Mesothelial cell of epicardium (in vitro differentiated cells): ENCODE measurements at places on chromosomes 4 and X. TPM values are rescaled to one million over a fixed set of nuclear protein-coding genes. Genes with fewer than 3 reads are reported as not detected.
A peak's percentile ranks its signal among the peaks of the same experiment; 100 is the strongest.

- DNase-seq, result peak; percentile 73
Observed at GRCh38 chr4:7719354-7720174, 220.1 kb downstream of the AFAP1 start.

APLN gene
- total RNA-seq, result 0.29 to 0.54 TPM (median 0.33 TPM) in 3 replicates

- DNase-seq, result no peak
Observed at GRCh38 chr4:133920236-133920635, 281.4 kb downstream of the PABPC4L start.

HTN3 gene
- total RNA-seq, result not detected in 3 replicates

DNA sequence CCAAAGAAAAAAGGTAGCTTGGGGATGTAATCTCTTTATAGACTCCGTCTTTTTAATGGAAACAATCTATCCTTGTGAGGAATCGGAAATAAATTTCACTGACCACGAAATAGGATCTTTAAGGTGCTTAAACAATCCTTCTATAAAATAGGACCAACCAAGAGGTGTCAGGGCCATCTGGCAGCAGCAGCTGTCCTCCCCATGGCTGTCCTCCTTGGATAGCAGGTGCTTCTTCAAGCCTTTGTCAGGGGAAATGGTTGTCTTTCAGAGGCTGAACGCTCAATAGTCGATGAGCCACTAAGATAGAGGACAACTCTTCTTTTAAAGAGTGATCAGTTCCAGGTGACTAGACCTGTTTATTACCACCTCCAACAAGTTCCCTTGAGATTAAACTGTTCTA, 231.0 kb downstream of the ADGRL3 start:
- DNase-seq, result no peak

- DNase-seq, result no peak
Observed at GRCh38 chr4:56655627-56656345, 25.3 kb downstream of the HOPX start.

- DNase-seq, result no peak
Observed at GRCh38 chrX:19727887-19728648, 159.3 kb downstream of the SH3KBP1 start.

F11 gene
- 0.11 TPM in 1 of 3 replicates, not detected in the others for total RNA-seq

PDCL2 gene
- not detected in 3 replicates for total RNA-seq

TBC1D8B gene
- 7.1 to 8.7 TPM (median 7.2 TPM) in 3 replicates for total RNA-seq

- no peak for DNase-seq
Observed at GRCh38 chr4:19945501-19945900, 306.2 kb upstream of the SLIT2 start.

DNA sequence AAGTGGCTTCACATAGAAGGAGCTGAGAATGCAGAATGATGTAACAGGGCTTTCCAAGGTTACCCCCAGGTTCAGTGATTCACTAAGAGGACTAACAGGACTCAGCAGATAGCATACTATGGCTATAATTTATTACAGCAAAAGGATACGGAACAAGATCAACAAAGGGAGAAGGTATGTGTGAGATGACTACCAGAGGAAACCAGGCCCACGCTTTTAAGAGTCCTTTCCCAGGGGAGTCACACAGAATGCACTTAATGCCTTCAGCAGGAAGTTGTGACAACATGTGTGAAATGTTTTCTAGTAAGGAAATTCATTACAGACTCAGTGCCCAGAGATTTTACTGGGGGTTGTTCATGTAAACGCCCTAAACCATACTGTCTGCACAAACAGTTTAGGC, 373.6 kb upstream of the MAGEB2 start:
- DNase-seq, result no peak

GRCh38 chrX:149365061-149365460, 140.0 kb downstream of the IDS start:
- DNase-seq, result no peak

GRCh38 chrX:30141966-30142365, 73.4 kb upstream of the MAGEB2 start:
- no peak for DNase-seq

GRCh38 chr4:75822416-75822815, 79.8 kb downstream of the PPEF2 start:
- no peak for DNase-seq

SNCA gene
- 14.8 to 18.3 TPM (median 15.7 TPM) in 3 replicates for total RNA-seq

DNA sequence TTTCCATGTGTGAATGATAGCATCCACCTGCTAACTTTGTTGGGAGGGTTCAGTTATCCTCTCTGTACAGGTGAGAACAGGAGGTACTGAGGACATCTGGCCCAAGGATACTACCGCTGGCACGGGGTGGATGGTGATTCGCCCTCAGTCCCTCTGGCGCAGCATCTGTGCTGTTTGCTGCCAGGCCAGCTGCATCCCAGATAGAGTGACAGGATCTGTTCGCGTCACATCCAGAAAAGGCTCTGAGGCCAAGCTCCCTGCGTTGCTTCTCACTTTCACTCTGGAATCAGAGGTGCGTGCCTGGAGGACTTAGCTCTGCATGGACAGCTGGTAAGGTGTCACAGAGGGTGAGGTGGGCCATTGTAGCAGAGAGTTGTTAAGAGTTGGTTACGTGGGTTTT, 95.4 kb downstream of the TBL1X start:
- DNase-seq, result no peak

DNA sequence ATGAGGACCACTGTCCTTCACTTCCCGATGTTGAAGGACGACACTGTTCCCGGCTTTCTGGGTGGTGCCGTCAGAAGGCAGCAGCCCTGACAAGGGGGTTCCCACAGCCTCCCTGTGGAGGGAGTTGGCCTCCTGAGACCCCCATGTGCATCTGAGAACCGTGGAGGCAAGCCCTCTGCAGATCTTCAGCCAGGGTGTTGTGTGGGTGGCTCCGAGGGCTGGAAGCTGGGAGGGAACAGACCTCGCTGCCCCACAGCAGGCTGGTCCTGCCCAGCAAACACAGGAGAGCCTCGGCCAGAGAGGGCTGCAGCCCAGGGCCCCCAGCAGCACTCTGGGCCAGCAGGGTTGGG, 16.2 kb downstream of the DGKQ start:
- no peak for DNase-seq

FAM47E gene
- 1.2 to 2.6 TPM (median 2.3 TPM) in 3 replicates for total RNA-seq

GRCh38 chrX:39749135-39749534, 348.6 kb downstream of the BCOR start:
- no peak for DNase-seq

- no peak for DNase-seq
Observed at GRCh38 chrX:12988797-12989196, 13.9 kb downstream of the TMSB4X start.

MAGEA10 gene
- not detected in 3 replicates for total RNA-seq

DNA sequence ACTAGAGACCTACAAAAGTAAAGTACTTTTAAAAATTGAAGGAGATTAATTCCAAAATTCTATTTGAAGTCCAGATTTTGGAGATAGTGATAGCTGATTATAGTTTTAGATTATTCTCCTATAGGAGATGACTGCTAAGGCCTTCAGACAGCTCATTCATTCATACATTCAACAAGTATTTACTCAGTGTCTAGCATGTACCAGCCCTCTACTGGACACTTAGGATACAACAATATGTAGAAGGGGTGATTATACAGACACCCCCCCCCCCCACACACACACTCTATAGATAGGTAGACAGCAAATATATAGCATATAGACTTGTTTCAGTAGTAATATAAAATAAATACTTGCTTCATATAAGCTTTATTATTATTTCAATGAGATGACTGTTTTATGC, 60.4 kb upstream of the TAF9B start:
- DNase-seq, result no peak

- DNase-seq, result no peak
Observed at GRCh38 chr4:176883108-176883550, 90.4 kb upstream of the VEGFC start.
